ENCODE measurements at places on chromosomes 13 and 19.

GRCh38 chr13:91576590-91576989 is 178.2 kb downstream of the GPC5 start:
- peak; percentile 72 for DNase-seq

DNA sequence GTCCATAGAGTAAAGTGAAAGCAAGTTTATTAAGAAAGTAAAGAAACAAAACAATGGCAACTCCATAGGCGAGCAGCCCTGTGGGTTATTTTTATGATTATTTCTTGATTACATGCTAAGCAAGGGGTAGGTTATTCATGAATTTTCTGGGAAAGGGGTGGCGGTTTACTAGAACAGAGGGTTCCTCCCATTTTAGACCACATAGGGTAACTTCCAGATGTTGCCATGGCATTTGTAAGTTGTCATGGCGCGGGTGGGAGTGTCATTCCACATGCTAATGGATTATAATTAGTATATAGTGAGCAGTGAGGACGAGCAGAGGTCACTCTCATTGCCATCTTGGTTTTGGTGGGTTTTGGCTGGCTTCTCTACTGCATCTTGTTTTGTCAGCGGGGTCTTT is 8.4 kb upstream of the DCUN1D2 start:
- no peak for DNase-seq

GRCh38 chr13:60331249-60332012 is 65.6 kb upstream of the TDRD3 start:
- DNase-seq = peak; percentile 90

DNA sequence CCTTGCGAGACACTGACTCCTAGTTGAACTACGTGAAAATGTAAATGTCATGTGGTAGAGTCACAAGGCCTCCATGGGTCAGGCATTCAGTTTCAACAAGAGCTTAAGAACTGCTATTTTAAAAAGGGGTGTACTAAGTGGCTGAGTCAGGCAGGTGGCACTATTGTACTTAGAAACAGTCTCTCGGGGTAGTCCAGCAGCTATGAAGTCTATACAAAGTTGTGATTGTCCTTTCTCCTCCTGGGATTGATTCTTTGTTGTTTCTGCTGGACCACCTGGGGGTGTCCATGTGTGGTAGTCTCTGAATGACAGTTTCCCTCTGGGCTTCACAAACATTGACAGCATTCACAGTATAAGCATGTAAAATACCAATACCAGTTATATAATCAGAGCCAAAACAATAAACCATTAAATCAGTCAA is 33.0 kb downstream of the UGGT2 start:
- DNase-seq = peak; percentile 83

DNA sequence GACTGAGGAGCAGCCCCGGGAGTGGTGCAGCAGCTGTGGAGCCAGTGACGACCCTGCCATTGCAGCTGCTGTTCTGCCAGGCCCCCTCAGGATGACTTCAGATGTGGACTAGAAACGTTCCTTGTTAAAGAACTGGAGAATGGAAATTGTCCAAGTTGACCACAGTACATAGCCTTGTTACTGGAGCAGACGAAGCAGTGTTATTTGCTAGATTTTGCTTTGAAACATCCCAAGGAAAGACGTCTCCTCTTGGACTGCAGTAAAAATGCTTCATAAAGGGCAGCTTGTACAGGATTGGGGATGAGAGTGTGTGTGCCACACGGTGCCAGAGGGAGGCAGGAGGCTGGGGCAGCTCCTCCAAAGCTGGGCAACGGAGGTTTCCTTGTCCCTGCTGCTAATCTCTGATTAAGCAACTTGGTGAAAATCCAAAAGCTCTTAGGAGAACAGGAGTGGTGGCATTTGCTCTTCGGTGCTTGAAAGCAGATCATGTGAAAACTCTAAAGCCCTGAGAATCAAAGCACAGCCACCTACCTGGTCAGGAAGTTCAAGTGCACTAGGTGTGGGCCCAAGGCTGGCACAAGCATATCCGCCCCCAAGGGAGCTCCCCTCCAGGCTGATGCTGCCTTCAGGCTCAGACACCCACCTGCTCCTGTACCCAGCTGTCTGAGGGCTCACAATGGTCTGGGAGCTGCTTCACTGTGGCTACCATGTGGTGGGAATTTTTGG is 34.5 kb downstream of the SHISA2 start:
- no peak for DNase-seq

GRCh38 chr19:18157465-18158063 is 4.6 kb downstream of the PIK3R2 start:
- no peak for DNase-seq

Data from mesendoderm (in vitro differentiated cells).